ENCODE measurements at places on chromosomes 4 and X.

DNA sequence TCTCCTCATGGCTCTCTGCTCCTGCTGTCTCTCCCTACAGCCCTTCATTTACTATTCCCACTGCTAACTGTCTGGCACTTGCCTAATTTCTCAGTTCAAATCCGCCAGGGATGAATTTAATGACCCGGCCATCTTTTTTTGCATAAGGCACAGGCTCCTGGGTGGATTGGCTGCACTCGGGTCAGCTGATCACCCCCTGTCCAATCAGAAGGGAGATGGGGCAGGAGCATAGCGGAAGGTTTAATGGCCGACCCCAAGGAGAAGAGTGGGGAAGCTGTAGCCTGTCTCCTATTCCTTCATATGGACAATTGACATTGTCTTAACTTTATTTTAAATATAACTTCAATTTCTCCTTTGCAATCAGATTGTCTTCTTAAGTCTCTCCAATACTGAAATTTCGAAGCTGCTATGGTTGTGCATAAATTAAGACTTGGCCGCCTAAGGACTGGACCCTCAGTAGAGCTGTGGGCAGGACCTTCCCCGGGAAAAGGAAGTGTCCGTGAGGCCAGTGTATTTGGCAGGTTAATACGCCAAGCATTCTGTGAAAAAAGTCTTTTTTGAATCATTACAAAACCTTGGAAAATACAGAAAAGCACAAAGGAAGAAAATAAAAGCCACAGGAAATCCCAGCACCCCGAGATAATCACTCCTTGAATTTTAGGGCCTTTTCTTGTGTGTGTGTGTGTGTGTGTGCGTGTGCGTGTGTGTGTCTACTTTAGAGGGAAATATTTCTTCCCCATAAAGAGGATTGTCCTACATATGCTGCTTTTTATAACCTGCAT is 55.5 kb downstream of the SMIM20 start:
- no peak for DNase-seq

GRCh38 chr4:78553529-78554060 is 2.0 kb downstream of the ANXA3 start:
- DNase-seq, result no peak

DNA sequence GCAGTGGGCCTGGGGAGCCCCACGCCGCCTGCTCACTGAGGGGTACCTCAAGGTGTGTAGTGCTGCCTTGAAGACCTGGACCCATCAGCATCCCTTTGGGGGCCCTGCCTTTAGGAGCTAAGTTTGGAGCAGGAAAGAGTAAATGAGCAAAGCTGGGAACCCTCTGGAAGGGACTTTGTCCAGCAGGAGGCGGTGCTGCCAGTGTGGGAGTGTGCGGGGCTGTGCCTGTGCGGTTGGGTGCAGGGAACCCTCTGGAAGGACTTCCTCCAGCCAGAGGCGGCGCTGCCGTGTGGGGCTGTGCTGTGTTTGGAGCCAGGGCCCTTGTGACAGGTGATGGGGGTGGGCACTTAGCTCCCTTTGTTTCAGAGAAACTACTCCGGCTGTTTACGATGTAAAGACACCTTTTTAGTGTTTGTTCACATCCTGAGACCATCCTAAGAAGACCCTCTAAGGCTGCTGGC is 25.8 kb downstream of the RGS12 start:
- DNase-seq, result no peak

- DNase-seq, result no peak
These were observed 84.6 kb upstream of the STS start for GRCh38 chrX:7062903-7063302.

- DNase-seq, result no peak
These were observed 172.1 kb downstream of the AFF2 start for GRCh38 chrX:148672517-148672916.

DNA sequence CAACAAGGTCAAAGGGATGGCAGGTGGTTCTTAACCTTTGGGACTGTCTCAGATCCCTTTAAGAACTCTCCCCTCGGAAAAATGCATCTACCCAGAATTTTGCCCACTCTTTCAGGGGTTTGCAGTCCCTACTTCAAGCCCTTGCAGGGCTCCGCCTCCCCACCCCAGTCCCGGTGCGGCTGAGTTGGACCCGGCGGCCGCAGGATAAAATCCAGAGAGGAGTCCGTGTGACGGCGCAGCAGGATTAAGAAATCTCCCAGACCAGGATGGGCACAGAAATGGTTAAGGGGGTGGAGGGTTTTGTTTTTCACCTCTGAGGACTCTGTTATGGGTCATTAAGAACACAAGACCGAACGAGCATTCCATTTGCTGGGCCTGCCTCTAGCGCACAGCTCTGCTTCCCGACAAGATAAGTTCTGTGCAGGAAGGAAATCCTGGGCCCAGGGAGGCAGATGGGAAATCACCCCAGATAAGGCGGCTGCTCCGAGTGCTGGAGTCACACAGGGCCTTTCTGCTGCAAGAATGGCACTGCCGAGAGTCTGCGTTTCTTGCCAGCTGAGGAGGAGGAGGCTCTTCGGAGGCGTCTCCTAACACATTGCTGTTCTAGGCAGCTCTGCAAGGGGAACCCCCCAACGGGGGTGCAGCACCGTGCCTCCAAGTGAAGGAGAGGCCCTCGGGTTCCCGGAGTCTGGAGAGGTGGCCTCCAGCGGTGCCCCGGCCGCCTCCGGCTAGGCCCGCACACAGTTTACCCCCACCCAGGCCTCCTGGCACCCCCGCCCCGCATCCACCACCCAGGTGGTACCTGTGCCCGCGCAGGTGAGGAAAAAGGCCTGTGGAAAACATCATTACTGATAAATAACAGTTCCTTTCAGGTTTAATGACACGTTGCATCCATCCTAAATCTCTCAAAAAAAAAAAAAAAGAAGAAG is 277.6 kb downstream of the BCOR start:
- peak; percentile 26 for DNase-seq

GRCh38 chrX:49029876-49030275 is 13.3 kb downstream of the TFE3 start:
- DNase-seq, result no peak

GRCh38 chrX:150688911-150689451 is 4.2 kb upstream of the MTMR1 start:
- DNase-seq, result no peak

DNA sequence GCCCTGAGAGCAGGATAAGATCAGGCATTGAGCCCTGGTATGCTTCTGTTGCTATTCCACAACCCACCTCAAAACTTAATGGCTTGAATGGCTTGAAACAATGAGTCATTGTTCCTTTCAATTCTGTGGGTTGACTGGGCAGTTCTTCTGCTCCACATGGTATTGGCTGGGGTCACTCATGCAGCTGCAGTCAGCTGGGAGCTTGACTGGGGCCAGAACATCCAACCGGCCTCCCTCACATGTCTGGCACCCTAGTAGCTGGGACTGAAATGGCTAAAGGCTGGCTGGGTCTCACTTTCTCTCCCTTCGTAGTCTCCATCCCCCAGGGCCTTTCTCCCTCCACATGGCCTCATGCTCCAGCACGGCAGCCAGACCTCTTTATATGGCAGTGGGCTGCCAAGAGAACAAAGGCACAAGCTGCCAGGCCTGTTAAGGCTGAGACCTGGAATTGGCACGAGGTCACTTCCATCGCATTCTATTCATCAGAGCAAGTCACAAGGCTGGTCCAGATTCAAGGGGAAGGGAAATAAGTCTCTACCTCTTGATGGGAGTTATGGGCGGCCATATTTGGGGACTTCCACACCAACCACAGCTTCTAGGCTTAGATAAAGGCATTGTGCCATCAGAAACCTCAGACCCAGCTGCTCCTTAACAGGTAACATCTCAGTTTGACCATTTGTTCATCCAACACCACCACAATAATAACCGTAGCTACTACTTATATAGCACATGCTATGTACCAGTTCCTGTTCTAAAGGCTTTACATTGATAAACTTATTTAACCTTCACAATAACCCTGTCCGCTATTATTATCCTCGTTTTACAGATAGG is 159.7 kb upstream of the ATP6AP2 start:
- DNase-seq, result no peak

DNA sequence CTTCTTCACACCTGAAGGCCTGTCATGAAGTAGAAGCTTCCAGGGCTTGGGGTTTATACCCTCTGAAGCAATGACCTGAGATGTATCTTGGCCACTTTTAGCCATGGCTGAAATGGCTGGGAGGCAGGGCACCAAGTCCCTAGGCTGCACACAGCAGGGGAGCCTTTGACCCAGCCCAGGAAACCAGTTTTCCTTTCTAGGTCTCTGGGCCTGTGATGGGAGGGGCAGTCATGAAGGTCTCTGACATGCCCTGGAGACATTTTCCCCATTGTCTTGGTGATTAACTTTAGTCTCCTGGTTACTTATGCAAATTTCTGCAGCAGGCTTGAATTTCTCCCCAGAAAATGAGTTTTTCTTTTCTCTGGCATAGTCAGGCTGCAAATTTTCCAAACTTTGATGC is 511.0 kb upstream of the KLHL4 start:
- DNase-seq, result no peak

DNA sequence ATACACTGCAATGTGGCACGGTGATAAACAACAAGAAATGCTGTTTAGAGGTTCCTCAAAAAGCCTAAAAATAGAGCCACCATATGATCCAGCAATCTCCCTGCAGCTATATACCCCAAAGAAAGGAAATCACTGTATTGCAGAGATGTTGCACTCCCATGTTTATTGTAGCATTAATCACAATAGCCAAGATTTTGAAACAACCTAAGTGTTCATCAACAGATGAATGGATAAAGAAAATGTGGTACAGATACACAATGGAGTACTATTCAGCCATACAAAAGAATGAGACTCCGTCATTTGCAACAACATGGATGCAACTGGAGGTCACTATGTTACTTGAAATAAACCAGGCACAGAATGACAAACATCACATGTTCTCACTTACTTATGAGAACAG is 365.8 kb upstream of the DIPK2B start:
- no peak for DNase-seq

- no peak for DNase-seq
These were observed 26.2 kb downstream of the DLG3 start for GRCh38 chrX:70470850-70471289.

GRCh38 chrX:154082396-154083125 is 15.0 kb downstream of the MECP2 start:
- no peak for DNase-seq

GRCh38 chr4:170853422-170854021 is 763.8 kb upstream of the AADAT start:
- DNase-seq, result no peak

- no peak for DNase-seq
These were observed 132.9 kb downstream of the MSL3 start for GRCh38 chrX:11890836-11891514.

DNA sequence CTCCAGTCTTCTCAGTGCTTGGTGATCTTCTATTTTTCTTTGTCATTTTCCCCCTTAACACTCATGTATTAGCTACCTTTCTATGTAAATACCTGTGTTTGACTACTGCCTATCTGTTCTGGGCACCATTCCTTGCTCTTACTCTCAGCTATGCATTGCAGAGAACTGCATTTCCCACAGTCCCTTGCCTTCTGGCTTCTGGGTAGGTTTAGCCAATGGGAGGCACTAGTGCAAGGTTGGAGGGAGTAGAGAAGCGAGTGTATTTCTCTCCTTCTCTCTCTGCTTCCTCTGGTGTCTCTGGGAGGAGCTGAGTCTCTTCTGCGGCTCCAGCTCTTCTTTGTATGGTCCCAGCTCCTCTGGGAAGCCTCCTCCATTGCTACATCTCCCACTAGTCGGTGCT is 50.5 kb downstream of the CWH43 start:
- DNase-seq, result no peak

DNA sequence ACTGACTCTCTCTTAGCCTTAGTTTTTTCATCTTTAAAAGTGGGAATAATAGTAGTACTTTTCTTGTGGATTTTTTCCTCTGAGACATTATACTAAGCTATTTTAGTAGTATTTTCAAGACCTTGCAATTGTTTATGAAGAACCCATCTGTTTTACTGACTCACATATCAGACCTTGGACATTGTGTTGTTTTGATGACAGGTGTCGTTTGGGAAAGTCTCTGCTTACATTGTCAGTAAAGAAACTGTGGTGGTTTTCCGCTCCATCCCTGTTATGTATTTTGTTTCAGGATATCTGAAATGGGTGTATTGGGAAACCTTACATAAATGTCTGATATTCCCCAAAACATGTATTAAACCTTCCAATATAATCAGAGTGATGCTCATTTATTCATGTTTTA is 92.2 kb downstream of the STIM2 start:
- DNase-seq, result no peak

DNA sequence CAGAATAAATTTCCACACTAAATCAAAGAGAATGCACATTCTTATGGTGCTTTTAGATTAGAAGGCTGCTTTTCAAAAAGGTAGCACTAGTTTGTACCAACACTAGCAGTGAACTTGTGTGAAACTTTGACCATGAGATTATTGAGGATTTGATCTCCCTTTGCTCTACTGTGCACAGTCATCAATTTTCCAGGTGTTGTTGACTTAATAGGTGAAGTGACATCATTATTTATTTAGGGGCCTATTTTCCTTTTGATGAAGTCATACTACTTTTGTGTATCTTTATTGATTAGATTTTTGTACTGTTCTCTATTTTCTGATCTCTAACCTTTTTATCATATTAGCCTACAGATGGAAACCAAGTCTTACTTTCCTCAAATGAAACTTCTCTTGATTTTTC is 507.9 kb upstream of the LCORL start:
- no peak for DNase-seq

DNA sequence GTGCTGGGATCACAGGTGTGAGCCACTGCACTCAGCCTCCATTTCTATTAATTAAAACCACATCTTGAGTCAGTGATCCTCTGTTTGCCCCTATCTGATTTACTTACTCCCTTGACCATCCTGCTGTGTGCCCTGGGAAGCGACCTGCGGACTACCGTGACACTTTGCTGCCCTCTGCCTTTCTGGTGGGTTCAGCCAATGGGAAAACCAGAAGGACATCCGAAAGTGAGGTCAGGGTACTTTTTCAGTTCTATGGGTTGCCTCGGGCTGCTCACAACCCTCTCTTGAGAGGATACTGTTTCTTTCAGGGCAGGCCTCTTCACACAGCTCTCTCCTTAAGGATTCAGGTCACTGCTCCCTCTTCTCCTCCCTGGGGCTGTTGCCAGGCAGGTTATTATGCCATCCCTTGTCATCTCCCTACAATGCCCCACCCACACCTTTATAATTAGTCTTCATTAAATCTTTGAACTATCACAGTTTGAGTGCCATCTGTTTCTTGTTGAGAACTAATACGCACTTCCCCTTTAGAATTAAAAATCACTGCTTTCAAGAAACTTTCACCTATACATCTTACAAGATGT is 21.4 kb downstream of the PLAC8 start:
- DNase-seq, result no peak

GRCh38 chrX:106404512-106404911 is 207.3 kb upstream of the RADX start:
- no peak for DNase-seq

GRCh38 chrX:73683236-73683859 is 120.4 kb downstream of the CHIC1 start:
- no peak for DNase-seq

DNA sequence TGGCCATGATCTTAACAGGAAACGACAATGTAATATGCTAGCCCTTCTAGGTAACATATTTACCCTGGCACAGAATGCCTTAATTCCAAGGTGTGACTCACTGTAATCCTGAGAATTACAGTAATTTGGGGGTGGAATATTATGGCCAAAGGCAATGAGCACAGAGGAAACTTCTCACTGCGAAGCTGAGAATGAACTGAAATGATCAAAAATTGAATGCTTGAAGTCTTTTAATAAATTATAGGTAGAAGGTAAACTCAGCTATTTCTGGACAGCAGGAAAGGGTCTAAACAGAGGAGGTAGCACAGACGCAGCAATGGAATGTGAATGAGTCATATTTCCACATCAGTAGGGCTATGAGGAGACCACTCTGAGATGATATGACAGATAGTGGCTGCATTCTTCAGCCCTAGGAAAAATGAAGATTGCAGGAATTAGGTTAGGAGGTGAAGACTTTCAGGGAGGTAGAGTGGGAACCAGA is 312.6 kb downstream of the PACRGL start:
- no peak for DNase-seq

Measured in DMS79 treated with DMSO at 0.1 percent for 48 hours (cell line).